ENCODE measurements at places on chromosomes 16 and 17.

DNA sequence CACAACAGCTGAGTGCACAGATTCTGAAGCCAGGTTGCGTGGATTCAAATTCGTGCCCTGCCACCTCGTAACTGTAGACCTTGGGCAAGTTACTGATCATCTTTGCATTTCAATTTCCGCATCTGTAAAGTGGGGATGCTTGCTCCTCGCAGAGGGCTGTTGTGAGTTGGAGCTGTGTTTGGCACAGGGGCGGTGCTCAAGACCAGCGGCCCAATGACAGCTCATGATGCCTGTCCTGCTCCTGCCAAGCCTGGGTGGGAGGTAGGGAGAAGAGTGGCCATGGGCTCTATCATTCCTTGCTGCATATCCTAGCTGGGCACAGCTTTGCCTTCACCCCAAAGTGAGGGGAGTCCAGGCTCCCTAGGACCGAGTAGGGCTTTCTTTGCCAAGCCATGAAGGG lies 12.6 kb downstream of the NXPH3 start:
- no peak for DNase-seq

DNA sequence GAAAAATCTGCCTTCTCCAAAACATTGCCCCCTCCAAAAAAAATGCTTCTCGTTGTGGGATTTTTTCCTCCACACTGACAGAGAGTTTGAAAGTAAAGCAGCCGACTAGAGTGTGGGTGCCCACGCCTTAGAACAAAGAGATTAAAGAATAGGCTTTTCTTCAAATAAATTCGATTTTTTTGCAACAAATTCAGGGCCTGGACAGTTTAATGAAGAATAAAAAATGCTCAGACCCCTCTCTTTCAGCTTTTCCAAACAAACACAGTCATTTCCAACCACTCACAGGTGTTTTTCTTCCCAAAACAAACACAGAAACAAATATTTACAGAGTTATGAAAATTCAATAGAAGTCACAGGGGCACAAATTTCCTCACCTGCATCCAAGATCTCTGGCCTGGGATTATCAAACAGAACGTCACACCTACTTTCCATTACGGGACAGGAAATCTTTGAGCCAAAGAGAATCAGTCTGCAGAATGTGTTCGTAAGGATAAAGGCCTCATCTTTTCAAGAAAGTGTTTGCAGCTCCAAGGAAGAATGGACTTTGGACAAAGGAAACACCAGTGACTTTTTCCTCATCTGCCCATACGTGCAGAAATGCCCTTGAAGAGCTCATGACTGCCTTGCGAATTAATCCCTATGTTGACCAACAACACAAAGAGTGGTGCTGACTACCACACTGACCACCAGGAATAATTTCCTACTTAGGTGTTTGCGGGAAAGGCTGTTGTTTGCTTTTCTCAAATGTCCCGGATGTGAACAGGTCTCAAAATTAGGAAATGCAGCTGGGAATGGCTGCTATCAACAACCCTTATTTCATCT lies 31.3 kb upstream of the TOX3 start:
- no peak for DNase-seq

DNA sequence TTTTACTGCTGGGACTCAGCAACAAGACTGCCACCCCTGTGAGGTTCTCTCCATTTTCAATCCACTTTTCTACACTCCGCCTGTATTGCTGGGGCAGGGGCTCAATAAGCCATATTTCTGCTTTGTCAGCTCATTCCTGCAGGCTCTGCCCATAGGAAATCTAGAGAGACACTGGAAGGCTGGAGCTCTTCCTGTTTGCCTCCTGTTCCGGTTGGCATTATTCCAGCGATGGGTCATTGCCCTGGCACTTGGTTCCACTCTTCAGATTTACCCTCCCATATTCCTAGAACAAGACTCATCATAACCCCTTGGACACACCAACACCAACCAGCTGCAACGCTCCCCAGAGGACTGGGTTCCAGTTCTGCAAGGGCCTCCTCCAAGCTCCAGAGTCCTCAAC lies 210.4 kb downstream of the CA10 start:
- peak; percentile 49 for DNase-seq

GRCh38 chr17:58806046-58806445 lies 50.4 kb downstream of the PPM1E start:
- DNase-seq = no peak

DNA sequence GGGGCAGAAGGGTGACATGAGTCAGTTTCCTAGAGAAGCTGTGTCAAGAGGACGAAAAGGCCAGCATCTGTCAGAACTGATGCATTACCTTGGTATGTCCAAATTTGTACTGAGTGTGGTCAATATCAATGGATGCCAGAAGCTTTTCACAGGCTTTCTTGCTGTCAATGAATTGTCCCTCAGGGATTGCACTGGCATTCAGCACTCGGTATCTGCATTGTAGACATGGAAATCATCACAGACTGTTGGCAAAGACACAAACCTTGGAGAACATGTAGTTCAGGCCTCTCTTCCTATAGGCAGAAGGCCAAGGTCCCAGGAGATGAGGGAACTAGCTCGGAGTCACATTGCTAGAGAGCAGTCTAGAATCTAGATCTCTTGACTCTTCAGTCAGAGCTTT lies 16.6 kb downstream of the MYH3 start:
- DNase-seq = peak; percentile 38

DNA sequence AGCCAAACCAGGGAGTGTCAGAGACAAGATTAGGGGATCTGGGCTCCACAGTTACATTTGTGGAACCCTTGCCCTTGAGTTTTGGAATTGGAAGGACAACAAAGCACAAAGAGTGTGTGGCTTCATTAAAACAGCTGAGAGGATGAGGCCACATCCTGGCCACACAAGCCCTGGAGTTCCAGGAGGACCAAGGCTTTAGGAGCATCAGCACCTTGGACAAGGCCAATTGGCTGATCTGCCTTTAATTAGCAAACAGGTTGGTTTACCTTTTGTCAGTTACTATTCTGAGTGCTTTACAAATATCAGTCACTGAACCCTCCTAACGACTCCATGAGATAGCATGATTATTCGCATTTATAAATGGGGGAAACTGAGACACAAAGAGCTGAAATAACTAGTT lies 54.7 kb downstream of the SLC6A2 start:
- no peak for DNase-seq

- no peak for DNase-seq
These were observed 45.3 kb downstream of the GLG1 start for GRCh38 chr16:74561626-74562025.

DNA sequence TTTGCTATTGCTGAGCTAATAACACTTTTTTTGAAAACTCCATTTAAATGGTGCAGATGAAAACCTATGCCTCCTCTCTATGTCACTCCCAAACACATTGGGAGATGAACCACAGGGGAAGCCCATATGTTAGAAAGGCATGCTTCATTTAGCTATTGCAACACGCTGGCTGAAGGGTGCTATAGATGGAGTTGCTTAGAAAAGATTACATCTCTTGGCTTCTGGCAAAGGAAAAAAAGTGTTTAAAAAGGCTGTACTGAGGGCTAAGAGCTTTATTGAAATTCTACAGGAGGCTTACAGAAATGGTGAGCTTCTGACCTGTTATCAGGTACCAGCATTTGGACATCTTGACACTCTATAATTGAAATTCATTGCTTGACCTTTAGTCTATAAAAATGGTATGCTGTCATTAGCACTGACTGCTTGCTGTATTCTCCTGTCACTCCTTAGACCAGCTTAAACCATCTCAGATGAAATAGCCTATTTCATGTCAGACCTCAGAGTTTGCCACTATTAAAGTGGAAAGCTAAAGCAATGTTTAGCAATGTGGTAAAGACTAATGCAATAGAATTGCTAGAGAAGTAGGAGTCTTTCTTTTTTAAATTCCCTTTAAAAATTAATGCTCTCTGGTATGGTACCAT lies 503.9 kb downstream of the CDH11 start:
- DNase-seq = no peak

- peak; percentile 4 for DNase-seq
These were observed 9.0 kb downstream of the SMYD4 start for GRCh38 chr17:1820528-1821252.

DNA sequence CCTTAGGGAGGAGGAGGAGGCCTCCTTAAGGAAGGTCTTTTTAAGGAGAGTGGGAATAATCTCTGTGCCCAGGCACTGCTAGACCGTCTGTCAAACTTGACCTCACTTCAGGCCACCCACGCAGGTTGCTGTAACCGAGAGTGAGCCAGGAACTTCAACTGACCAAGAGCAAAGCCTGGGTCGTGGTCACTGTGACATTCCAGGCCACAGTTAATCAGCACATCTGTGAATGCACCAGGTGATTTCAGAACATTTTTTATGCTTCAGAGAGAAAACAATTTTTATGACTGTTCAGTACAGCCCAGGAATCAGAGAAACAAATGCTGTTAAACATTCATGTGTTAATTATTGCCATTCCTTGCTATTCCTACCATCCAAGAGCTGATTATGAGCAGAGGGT lies 226.6 kb upstream of the ASIC2 start:
- DNase-seq = no peak

- no peak for DNase-seq
These were observed 1.9 kb downstream of the ZNF843 start for GRCh38 chr16:31440516-31441184.

- no peak for DNase-seq
These were observed 760 bp downstream of the SLFN12L start for GRCh38 chr17:35536664-35537171.

- no peak for DNase-seq
These were observed 50.7 kb downstream of the PRMT7 start for GRCh38 chr16:68361485-68361884.

DNA sequence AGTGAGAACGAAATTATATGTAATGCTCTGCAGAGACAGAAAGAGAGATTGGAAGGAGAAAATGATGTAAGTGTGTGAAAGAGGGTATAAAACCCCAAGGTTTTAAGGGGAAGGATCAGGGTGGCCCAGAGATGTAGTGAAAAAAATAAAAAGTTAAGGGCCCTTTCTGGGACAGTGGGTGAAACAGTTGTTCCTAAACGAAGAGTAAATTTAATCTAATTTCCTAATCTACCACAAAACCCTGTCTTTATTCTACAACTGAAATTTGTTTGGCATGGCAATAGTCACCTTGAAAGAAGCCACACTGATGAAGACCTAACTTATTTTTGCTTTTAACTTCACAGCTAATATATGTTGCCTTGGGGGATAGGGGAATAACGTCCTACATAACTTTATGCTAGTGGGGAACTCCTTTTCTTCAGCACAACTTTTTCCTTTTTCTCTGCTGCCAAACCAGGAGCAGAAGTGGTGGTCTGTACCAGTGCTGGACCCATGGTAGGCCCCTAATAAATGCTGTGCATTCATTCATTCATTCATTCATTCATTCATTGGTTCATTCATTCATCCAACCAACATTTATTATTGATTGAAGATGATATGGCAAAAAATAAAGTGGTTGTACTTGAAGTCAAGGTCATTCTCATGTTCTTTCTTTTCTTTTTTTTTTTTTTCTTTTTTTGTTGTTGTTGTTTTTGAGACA lies 25.4 kb downstream of the CALCOCO2 start:
- DNase-seq = no peak

DNA sequence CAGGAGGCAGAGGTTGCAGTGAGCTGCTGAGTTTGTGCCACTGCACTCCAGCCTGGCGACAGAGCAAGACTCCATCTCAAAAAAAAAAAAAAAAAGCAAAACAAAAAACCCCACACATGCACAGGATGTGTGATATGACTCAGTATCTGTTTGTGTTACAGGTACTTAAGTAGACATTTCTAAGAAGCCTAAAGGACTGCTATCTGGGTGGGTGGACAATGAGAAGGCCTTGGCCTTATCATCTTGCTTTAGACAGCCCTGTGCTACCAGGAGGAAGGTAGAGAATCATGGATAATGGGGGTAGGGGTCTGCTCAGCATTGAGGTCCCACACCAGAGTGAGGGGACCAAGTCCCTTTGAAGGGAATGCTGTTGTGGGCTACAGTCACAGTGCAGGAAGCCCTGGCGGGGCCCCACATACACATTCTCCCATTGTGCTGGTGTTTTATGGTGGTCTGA lies 26.7 kb downstream of the PLD6 start:
- DNase-seq = no peak

DNA sequence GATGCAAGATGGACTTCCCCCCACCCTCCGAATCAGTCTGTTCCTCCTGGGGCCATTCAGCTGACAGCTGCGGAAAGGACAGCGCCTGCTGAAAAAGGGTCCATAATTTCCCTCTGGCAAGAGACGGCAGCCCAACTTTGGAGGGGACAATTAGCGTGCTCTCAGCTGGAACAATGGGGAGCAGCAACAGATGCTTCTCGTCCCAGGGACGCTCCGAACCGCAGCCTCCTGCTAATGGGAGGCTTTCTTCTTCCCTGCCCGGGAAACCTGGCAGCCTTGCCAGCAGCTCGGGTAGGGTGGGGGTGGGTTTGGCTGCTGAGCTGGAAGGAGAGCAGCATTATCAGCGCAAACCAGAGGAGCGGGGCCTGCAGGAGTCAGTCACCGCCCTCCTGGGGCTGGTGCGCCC lies 500.0 kb upstream of the SALL1 start:
- DNase-seq = no peak

- DNase-seq = peak; percentile 36
These were observed 70.9 kb upstream of the GSE1 start for GRCh38 chr16:85541980-85542900.

DNA sequence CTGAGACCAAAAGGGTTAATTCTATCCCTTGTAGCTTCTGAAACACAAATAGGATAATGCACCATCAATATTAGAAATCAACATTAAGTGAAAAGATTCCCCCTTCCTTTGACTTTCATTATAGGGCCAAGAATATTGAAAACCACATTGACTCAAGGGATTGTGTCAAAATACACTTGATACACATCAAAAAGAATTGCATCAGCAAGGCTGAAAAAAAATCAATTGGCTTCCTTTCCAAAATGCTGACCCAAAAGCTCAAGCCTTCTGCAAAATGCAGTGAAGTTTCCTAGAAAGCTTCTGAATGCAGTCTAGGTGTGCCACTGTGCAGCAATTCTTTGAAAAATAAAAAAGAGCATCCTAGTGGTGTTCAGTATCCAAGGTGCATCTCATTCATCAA lies 674.4 kb downstream of the TOX3 start:
- DNase-seq = no peak

DNA sequence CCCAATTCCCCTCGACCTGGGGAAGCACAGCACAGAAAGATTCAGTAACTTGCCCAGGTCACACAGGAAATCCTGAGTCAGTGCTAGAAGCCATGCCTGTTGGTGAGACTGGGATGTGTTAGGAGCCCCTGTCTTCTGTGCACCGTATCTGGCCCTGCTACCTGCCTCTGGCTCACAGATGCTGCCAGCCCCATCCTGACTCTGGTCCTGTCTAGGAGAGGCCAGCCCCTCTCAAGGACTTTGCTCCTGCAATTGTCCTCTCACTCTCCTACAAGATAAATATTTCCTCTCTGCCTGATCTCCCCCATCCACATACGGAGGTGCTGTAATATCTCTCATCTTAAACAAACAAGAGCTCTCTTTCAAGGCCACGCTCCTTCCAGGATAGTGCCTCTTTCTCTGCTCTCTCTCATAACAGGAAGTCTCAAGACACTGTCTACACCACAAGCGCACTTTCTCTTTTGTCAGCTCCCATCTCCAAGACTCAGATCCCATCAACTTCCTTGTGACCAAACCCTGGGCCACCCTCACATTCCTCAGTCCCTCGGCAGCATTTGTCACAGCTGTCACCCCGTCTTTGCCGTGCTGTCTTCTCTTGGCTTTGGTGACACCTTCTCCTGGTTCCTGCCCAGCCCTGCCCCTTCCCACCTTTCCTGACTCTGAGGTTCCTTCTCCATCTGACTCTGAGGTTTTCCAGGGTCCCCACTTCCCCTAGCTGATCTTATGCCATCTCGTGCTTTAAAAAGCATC lies 1.9 kb downstream of the SLC13A2 start:
- no peak for DNase-seq

- DNase-seq = peak; percentile 35
These were observed 36.8 kb downstream of the RPGRIP1L start for GRCh38 chr16:53666786-53667415.
